ENCODE measurements at places on chromosomes 5 and 9.

- DNase-seq: no peak
Measured at GRCh38 chr9:90012949-90013348, 408.1 kb downstream of the GADD45G start.

- peak; percentile 46 for DNase-seq
Measured at GRCh38 chr5:128254789-128255188, 171.2 kb downstream of the SLC12A2 start.

DNA sequence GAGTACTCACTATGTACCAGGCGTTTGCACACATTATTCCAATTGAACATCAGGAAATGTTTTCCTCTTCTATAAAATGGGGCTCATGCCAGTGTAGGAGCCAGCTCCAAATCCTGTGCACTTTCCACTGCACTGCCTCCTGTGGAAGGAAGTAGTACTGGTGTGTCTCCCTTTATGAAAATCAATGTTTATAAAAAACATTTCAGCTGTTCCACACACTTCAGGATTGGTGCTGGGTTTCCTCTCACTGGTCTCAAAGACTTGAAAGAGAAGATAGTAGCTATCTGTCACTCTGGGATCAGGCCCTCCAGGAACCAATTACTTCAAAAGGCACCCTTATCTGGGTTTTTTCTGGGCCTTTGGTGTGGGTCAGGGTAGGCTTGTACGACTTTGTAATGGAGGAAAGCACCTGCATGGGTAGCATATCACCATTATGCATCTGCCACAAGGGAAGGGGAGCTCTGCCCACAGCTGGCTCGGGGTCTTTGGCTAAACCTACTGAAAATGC is 32.5 kb downstream of the RAB14 start:
- DNase-seq: peak; percentile 48

- DNase-seq: peak; percentile 39
Measured at GRCh38 chr5:321230-321725, at the start of gene AHRR. AHRR (plus strand) TSS chr5:321714; CDS start chr5:343903, 22,189 bp downstream.

GRCh38 chr9:22050924-22051323 is 41.8 kb upstream of the CDKN2B start:
- DNase-seq: no peak

GRCh38 chr9:5425006-5425628 is 12.6 kb downstream of the PLGRKT start:
- DNase-seq: peak; percentile 48

DNA sequence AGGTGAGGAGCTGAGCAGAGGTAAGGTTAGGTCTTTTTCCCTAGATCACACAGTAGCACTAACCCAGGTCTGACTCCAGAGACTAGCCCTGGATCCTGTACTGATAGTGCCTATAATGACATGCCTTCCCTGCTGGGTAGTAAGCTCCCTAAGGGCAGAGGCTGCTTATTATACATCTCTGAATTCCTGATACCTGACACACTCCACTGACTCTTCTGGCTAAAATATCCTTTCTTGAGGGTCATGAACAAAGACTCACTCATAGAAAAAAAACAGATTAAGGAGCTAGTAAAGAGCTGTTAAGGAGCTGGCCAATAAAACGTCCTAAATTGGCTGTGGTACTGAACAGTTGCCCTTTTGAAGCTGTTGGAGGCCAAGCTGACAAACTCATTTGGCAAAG is 149.0 kb upstream of the ITGA1 start:
- no peak for DNase-seq

GRCh38 chr9:5665059-5665458 is 36.2 kb downstream of the RIC1 start:
- no peak for DNase-seq

GRCh38 chr9:18542837-18543405 is 69.0 kb downstream of the ADAMTSL1 start:
- DNase-seq: no peak

All from choroid plexus epithelial cell (primary cell).